Activated T-helper 2 cell treated with anti-CD3 and anti-CD28 coated beads, Interferon-gamma antibody, Interleukin-2, Interleukin-4, amounts not matched to agents 10 μg/mL and 5 μg/mL and 100 μg/mL, durations not matched to agents 14 hours and 24 hours and 36 hours (primary cell): ENCODE measurements at places on chromosomes 6 and 20.

GRCh38 chr6:15770347-15771143, 107.7 kb upstream of the DTNBP1 start:
- DNase-seq = peak; percentile 12

DNA sequence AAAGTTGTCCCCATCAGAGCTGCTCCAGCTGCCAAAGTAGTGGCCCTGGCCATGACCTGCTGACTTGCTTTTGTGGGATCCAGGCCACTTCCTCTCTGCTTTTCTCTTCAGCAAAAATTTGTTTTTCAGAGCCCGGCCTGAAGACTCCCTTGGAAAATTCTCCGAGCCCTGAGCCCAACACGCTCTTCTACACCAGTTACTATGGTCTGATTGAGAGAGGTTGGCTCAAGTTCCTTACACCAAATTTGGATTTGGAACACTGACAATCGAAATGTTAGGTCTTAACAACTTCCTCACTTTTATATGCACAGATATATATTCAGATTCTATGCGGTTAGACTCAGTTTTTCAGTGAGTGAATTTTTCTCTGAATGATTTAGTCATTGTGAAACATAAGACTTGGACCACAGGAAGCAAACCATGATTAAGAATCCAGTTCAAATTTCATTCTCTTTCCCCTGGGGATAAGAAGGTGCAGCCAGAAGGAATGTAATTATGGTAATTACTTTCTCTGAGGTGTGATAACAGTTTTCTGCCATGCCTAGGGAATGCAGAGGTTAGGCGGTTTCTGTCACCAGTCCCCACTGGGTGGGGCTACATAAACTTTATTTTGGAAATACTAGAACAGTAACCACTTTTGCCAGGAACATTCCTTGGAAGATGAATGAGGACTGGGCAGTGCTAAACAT, 365.2 kb downstream of the SYNE1 start:
- DNase-seq = no peak

- DNase-seq = no peak
These were observed 164.1 kb downstream of the TAF4 start for GRCh38 chr20:61901392-61902220.

- no peak for DNase-seq
These were observed 23.0 kb upstream of the EXOC2 start for GRCh38 chr6:715709-716491.

GRCh38 chr20:46621492-46621891, 29.8 kb downstream of the SLC13A3 start:
- no peak for DNase-seq

DNA sequence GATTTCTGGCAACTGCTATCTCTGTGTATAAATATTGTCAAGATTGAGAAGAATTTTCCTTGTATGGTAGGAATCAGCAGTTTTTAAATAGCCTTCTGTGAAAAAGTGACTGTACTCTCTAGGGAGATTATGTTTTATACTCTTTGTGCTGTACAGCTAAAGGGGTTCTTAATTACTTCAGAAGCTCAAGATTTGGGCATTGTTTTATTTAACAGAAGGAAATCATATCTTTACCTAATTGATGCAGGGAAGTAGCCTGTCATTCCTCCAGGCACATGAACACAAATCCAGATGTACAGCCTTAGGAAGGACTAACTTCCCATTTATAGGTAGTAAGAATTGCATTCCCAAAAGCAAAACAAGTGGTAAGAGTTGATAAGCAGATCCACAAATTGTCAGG, 1.3 kb downstream of the CALHM5 start:
- no peak for DNase-seq

DNA sequence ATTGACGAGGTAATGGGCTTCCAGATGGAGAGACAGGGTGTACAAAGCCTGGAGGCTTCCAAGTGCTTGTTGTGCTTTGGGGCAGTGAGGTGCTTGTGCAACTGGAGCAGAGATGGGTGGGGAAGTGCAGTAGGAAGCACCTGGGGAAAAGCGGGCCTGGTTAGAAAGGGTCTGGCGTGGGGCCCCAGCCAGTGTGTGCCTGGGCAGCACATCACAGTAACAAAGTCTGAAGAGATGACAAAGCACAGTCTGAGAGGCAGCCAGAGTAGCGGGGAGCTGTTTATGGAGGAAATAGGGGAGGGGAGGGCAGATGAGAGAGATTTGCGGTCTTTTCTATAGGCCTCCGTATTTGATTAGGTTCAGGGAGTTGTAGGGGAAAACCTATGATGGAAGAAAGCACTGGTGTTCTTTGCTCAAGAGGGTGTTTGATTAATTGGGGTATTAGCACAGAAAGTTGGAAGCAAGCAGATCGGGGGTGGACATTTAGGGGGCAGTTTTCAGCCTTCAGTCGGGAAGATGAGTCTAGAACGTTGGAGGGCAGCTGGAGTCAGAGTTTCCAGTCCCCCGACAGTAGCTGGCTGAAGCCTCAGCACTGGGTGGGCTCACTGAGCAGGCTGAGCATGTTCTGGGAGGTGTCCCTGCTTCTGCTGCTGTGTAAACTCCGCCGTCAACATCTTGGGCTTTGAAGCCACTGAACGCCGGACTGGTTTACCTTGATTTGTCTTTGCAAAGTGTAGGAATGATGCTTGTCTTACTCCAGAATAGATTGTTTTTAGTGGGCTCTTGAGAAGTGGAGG, 15.5 kb upstream of the MROH8 start:
- no peak for DNase-seq

DNA sequence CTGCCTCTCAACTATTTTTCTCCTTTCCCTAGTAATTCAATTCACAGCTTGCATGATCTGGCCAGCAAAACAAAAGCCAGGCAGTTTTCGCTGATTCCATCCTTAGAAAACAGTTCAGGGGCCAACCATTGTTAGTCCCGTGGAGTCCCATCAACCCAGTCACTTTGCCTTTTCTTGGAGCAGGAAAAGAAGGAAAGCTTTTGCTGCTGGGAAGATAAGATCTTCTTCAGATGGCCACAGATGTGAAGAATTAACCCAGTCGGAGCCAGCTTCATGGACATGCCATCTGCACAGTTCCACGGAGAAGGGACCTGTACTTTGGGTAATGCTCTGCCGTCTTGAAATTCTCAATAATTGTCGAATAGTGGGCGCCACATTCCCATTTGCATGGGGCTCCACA, 76.9 kb upstream of the TSHZ2 start:
- no peak for DNase-seq

DNA sequence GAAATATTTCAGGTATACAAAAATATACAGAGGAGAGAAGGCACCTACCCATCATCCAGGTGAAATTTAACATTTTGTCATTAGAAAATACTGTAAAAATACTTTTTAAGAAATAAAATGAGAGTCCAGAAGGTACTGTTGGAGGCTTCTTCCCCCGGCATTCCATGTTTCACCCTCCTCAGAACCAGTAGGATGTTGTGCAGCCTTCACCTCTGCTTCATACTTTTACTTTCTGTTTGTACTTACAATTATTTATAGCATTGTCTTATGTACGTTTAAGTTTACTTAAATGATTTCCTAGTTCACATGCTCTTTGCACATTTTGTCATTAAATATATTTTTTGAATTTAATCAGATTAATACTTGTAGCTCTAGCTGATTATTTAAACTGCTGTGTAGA, 30.9 kb downstream of the TMEM200A start:
- no peak for DNase-seq

GRCh38 chr6:164114651-164115050, 700.1 kb downstream of the QKI start:
- DNase-seq = no peak

DNA sequence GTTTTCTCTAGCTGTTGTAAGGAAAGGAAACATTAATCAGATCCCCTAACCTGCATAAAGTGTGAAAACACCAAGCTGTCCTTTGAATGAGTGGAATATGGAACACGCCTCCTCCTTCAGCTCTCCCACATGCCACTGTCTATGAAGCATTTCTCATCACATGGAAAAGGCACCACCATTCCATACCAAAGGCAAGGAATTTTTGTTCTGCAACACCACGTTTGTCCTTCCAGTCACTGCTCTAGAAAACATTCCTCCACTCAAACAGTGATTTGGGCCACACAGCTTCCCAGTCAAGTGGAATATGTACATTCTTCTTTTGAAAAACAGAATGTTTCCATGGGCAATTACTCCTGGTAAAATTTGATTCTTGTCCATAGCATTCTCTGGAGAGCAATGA, 120.1 kb downstream of the OPRM1 start:
- no peak for DNase-seq
